ENCODE measurements at places on chromosomes 11 and 22. TPM values are rescaled to one million over a fixed set of nuclear protein-coding genes. Genes with fewer than 3 reads are reported as not detected.

The NNMT gene
- 483 TPM for total RNA-seq

The CALCA gene
- total RNA-seq: not detected

The SLC7A4 gene
- total RNA-seq: 0.17 TPM

The CHRDL2 gene
- total RNA-seq: not detected

The LSP1 gene
- total RNA-seq: 2.0 TPM

The BTBD18 gene
- total RNA-seq: not detected

The PLEKHB1 gene
- 0.89 TPM for total RNA-seq

The PAFAH1B2 gene
- total RNA-seq: 73.5 TPM

The ART1 gene
- not detected for total RNA-seq

The TUG1 gene
- 23.7 TPM for total RNA-seq

The SEPTIN3 gene
- total RNA-seq: under 0.01 TPM

The ZP1 gene
- total RNA-seq: 0.50 TPM

The GTF2H1 gene
- total RNA-seq: 34.3 TPM

The PIWIL4 gene
- 0.59 TPM for total RNA-seq

The MPPED2 gene
- total RNA-seq: 0.17 TPM

The CD151 gene
- 585 TPM for total RNA-seq

The FHIP1B gene
- 9.4 TPM for total RNA-seq

The KCNJ11 gene
- under 0.01 TPM for total RNA-seq

The SHISAL1 gene
- total RNA-seq: 0.15 TPM

The ABTB2 gene
- 2.4 TPM for total RNA-seq

The CARD10 gene
- 8.9 TPM for total RNA-seq
